ENCODE measurements at places on chromosomes 13 and 19. TPM values are rescaled to one million over a fixed set of nuclear protein-coding genes. Genes with fewer than 3 reads are reported as not detected.

- no peak for DNase-seq
Measured at GRCh38 chr19:55441692-55442321, 1.3 kb downstream of the SHISA7 start.

GRCh38 chr19:33235996-33236350, 10.3 kb upstream of the SLC7A10 start:
- DNase-seq, result no peak

DNA sequence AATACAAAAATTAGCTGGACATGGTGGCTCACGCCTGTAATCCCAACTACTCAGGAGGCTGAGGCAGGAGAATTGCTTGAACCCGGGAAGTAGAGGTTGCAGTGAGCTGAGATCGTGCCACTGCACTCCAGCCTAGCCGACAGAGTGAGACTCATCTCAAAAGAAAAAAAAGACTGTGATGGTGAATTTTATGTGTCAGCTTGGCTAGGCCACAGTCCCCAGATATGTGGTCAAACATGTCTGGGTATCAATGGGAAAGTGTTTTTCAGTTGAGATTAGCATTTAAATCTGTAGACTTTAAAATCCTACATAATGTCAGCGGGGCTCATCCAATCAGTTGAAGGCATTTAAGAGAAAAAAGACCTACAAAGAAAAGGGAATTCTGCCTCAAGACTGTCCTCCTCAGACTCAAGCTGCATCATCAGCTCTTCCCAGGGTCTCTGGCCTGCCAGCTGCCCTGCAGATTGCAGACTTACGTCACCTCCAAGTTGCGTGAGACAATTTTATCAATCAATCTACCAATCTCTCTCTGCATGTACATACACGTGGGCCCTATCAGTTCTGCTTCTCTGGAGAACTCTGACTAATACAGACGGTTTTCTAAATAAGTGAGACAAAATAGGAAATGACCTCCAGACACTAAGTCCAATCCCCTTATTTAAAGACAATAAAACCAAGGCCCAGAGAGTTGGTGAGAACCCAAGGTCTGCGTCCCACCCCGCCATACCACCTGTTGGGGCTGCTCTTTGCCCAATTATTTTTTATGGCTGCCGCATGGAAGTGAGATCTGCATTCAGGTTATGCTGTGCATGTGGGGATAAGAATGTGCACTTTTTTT, 99.2 kb downstream of the ABCC4 start:
- no peak for DNase-seq

DNA sequence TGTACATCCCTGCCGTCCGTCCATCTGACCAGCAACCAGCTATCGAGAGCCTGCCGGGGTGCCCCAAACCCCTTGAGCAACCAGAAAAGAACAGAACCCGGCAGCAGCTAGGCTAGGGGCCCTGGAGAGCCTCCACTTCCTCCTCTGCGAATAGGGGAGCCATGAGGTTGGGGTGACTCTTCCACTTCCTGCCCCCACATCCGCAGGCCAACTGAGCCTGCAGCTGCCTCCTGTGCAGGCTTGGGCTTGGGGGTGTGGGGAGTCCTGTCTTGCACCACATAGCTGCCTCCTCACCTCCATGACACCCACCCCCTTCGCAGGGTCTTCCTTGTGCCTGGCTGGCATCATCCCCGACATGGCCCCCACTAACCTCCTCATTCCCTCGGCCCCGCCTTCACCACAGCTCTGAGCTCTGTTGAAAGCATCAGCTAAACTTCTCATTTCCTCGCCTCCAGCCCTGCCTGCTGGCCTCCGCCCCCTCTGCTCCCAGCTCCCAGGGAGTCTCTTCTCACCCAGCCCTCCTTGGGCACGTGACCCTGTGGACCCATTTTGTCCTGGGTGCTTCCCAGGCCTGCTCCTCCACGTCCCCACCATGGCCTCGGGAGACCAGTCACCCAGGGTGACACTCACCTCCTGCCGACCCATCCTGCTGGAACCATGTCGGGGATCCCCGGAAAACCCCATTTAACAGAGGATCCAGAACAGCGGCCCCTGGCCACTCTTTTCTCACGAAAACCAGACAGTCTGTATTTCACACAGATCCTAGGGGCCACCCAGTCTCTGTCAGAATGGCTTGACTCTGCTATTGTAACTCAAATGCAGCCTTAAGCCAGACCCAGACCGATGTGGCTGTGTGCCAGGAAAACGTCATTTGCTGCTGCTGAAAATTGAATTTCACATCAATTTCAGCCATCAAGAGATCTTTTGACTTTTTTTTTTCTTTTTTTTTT, 50.4 kb downstream of the MYO9B start:
- DNase-seq, result peak; percentile 86

GRCh38 chr13:30618186-30618929, 638 bp downstream of the USPL1 start:
- DNase-seq, result no peak

GRCh38 chr13:99009987-99010551, 32.2 kb upstream of the DOCK9 start:
- DNase-seq, result no peak

DNA sequence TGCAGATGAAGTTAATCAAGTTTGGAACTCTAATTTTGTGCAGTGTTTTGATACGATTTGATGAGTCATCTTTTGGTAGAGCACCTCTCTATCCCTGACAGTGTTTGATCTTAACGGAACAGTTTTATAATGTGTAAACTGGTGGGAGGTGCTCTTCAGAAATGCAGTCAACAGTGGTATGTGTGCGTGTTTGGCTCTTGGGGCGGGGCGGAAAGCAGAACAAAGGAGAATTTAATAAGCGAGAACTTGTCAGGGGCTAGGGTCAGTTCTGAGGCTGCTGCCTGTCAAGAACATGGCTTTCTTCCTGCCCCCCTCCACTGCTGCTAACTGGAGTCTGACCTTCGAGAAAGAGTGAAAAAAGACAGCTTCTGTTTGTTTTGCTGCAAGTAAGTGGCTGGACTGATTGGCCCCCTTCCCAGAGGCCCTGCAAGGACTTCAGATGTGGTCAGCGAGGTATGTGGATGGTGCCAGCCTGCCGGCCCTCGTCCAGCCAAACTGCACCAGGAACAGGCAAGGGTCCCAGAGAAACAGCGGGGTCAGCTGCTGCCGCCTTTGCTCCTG, 40.8 kb downstream of the BBC3 start:
- DNase-seq, result peak; percentile 90

DNA sequence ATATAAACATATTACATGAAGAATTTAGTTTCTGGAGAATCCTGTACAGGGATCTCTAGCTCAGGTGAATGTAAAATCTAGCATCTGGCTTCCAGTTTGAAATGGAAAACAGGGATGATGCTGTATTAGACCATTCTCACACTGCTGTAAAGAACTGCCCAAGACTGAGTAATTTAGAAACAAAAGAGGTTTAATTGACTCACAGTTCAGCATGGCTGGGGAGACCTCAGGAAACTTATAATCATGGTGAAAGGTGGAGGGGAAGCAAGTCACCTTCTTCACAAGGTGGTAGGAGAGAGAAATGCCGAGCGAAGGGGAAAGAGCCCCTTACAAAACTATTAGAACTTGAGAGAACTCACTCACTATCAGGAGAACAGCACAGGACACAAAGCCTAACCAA, 17.0 kb upstream of the N4BP2L2 start:
- no peak for DNase-seq

DNA sequence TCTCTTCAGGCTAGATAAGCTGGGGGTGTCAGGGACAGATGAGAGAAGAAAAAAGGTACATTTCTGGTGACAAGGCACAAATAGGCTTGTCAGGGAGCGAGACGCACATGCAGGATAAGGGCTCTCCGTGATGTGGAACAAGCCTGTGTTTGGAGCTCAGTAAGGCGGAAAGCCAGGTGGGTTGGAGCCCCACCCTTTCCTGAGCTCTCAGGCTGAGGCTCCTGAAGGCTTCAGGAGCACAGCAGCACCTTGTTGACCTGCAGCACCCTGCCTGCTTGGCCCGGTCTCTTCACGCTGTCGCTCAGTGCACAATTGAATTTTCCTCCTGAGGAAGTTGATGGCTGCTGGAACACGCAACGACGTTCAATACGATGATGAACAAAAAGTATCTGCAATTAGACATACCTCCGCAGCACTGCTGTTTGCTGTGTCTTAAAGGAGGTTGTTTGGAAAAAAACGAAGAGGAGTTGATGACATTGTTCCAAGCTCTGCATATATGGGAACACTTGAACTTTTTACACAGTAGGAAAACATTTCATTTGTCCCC, 29.3 kb downstream of the SERP2 start:
- no peak for DNase-seq

DNA sequence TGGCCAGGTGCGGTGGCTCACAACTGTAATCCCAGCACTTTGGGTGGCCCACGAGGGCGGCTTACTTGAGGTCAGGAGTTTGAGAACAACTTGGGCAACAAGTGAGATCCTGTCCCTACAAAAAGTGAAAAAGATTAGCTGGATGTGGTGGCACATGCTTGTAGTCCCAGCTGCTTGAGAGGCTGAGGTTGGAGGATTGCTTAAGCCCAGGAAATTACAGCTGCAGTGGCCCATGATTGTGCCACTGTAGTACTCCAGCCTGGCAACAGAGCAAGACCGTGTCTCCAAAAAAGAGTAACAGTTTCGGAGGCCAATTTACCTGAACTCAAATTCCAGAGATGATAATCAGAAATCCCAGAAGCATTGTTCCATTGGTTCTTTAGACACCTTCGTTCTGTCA, 4.4 kb downstream of the ZNF473 start:
- DNase-seq, result no peak

DNA sequence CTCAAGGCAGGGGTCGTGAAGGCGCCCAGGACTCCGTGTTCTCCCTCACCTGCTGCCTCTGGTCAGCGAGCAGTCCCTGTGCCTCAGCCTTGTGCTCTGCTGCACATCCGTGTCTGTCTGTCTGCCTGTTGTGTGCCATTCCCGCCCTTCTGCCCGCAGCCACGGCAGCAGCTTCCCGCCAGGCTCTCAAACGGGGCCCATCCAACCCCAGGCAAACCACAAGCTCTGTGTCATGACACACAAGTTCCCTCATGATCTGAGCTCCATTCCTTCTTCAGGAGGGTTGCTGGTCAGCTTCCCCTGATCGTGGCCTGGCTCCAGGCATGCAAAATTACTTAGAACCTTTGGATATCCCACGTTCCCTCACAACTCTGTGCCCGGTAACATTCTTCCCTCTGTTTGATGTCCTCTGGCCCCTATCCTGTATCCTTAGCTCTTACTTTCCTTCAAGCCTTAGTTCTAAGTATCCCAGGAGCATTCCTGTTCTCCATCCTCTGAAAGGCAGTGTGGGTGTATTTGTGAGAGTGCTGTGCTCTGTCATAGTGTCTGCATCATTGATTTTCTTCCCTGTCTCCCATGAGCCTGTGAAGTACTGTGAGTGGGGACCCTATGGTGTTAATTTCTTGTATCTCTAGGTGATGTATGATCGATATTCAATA, 3.2 kb downstream of the GPR183 start:
- peak; percentile 65 for DNase-seq

- peak; percentile 84 for DNase-seq
Measured at GRCh38 chr13:31982540-31982939, 49.0 kb upstream of the FRY start.

- no peak for DNase-seq
Measured at GRCh38 chr19:51005248-51005647, 3.8 kb upstream of the KLK8 start.

DNA sequence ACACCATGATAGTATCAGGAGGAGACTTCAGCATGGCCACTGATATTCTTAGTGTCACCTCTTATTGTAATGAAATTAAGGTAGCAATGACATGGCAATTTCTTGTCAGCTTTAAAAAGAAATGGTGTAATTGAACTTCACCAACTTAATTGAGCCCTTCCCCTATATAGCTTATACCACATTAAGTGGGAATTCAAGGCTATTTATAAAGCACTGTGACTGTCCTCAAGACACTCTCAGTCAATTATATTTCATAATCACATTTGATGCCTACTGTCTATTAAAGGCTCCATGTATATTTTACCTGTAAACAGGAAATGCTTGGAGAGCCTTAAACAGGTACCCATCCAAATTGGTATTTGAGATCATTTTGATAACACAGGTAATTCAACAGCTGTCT, 28.3 kb downstream of the KLF12 start:
- no peak for DNase-seq

GRCh38 chr13:47426126-47426849, 529.4 kb upstream of the HTR2A start:
- DNase-seq, result no peak

- no peak for DNase-seq
Measured at GRCh38 chr13:74629985-74630384, 495.8 kb upstream of the KLF12 start.

DNA sequence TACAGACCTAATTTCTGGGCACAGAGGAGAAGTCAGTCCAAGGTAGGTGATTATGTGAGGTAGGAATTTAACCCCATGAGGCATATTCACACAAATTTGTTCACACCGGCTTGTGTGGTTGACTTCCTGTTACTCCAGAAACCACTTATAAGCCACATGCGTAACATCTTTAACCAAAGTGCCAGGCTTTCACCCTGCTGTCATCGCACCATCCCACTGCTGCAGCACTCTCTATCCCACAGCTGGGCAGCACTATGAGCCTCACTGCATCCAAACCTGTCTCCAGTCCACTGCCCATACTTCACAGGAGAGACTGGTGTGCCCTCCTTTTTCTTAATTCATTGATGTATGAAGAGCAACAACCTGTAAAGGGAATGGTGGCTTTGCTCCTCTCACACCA, 128.2 kb upstream of the ARGLU1 start:
- no peak for DNase-seq

DNA sequence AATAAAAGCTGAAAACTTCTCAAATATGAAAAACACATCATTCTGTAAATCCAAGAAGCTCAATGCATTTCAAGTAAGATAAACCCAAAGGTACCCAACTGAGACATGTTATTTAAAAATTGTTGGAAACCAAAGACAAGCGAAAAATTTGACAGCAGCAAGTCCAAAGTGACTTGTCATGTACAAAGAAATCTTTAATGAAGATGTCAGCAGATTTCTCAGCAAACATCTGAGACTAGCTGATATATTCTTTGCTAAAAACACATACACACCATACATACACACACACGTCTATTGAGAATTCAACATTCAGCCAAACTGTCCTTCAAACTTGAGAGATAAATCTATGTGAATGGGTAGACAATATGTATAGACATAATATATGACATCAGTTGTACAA, 5.7 kb upstream of the ZNF222 start:
- no peak for DNase-seq

GRCh38 chr13:101515504-101515903, 63.0 kb downstream of the ITGBL1 start:
- no peak for DNase-seq

The PRSS57 gene
- not detected for total RNA-seq

The IGFL1 gene
- total RNA-seq, result not detected
